ENCODE measurements at places on chromosomes 6 and 20.

DNA sequence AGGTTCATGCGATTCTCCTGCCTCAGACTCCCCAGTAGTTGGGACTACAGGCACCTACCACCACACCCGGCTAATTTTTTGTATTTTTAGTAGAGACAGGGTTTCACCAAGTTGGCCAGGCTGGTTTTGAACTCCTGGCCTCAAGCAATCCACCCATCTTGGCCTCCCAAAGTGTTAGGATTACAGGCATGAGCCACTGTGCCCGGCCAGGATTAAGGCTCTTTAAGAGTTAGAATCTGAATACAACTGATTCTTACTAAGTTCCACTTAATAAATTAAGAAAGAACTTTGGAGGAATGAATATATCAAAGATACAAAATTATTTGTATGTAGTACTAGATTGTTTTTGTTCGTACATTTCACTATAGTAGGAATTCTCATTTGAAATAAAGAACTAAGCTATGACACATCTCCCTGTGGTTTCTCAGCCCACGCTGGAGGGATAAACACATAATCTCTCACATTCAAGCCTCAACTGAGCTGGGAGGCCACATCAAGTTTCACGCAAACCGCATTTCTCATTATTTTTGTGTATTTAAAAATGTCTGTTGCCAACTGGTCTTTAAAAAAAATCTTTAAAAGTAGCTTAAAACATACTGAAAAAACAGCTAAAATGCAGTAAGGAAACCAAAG, 34.2 kb downstream of the DTNBP1 start:
- DNase-seq = no peak

DNA sequence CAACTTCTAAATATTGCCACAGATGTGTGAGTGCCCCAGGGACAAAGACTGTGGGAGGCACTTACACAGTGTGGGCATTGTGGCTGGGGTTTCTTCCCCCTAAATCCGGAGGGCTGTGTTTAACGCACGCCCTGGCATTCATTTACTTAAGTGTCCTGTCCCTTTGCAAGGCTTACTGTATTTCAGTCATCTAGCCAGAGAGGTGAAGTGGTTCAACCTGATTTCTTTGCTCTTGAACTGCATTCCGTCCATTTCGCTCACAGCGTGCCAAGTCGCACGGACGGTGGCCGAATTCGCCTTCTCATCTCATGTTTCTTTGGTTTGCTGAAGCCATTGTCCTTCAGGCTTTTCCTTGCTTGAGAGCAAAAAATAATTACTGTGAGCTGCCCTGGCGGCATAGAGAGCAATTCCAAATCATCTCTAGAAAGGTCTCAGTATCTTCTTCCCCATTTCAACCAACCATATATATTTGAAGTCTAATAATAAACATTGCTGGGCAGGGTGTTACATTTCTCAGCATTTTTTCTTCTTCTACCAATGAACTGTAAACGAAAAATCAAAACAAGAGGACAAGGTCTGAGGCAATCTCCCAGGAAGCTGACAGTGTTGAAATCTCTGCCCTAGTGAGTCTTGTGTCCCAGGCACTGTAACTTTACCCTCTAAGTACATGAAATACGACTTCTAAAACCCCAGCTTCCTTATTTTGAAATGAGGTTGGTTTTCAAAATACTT, 16.9 kb downstream of the SYTL3 start:
- no peak for DNase-seq

DNA sequence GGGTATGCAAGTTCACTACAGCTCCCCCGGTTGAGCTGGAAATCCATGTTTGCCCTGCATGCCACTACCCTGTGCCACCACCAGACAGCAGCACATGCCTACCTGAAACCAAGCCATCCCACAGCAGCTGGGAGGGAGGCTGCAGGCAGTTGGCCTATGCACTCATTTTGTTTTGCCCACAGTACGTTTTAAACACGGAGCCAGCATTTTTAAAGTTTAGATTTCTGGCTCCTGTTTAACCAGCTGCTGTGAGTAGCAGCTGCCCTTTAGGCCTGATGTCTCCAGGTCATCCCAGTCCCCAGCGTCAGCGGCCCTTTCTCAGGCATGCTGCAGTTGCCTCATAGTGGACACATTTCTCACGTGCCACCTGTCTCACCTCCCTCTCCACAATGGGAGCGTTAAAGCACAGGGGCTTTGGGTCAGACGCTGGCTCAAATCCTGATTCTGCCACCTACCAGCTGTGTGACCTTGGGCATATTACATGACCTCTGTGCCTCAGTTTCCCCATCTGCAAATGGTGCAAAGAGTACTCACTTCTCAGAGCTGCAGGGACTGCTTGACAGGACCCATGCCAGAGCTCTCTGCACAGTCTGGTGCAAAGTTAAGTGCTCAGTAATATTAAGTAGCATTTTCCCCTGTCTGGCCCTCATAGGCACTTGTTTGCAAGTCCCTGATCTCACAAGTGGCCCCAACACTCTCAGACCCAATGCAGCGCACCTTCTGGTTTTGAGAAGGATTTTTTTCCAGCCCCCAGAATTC, 8.2 kb upstream of the UBE2V1 start:
- no peak for DNase-seq

- DNase-seq = no peak
These were observed 92.1 kb downstream of the EPB41L2 start for GRCh38 chr6:130970839-130971410.

DNA sequence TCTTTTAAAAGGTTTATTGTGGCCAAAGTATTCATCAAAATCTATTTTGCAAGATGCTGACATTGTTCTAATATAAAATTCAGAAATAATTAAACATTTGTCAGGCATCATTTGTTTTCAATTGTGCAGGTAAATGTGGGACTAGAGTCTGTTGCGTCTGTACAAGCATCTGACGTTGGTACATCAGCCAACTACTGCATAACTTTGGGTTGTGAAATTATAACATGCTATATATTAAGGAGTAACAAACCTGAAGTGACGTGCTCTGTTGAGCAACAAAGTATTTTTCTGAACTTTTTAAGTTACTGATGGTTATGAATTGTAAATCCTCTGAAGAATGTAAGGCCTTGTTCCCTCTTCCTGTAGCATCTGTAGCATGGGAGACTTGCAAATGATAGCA, 66.0 kb downstream of the RNF182 start:
- DNase-seq = no peak

DNA sequence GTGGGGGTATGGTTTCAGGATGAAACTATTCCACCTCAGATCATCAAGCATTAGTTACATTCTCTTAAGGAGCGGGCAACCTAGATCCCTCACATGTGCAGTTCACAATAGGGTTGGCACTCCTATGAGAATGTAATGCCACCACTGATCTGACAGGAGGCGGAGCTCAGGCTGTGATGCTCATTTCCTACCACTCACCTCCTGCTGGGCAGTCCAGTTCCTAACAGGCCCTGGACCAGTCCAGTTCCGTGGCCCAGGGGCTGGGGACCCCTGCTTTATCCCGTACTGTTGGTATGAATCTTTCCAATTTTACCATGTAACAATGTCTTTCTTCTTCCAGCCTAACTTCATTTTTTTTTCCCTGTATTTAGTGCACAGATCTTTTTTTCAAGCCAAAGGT, 94.9 kb downstream of the OGFRL1 start:
- DNase-seq = no peak

- DNase-seq = no peak
These were observed 48.5 kb upstream of the HACE1 start for GRCh38 chr6:104908031-104908887.

DNA sequence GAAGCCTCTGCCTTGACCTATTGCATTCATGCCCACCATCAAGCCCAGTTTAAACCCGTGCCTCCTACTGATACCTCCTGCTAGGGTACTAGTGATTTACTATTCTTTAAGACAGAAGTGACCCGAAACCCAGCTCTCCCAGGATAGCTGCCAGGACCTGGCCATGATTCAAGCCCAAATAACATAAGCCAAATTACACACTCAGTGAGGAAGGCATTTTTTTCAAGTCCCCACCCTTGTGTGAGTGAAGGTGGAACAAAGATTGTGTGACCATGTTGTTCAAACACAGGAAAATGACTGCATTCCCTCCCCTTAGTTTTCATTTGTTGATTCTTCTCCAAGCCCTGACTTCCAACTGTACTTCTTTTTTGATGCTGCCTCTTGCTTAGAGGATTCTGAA, 3.7 kb upstream of the KAT14 start:
- no peak for DNase-seq

GRCh38 chr6:159249128-159249527, 79.9 kb downstream of the FNDC1 start:
- no peak for DNase-seq

All from Panc1 (cell line).